ENCODE measurements at places on chromosomes 12 and 14.
A peak's percentile ranks its signal among the peaks of the same experiment; 100 is the strongest.

- peak; percentile 29 for DNase-seq
These were observed 96.1 kb downstream of the CRADD start for GRCh38 chr12:93773122-93773871.

- peak; percentile 83 for DNase-seq
These were observed 136.6 kb downstream of the MON2 start for GRCh38 chr12:62603061-62603810.

DNA sequence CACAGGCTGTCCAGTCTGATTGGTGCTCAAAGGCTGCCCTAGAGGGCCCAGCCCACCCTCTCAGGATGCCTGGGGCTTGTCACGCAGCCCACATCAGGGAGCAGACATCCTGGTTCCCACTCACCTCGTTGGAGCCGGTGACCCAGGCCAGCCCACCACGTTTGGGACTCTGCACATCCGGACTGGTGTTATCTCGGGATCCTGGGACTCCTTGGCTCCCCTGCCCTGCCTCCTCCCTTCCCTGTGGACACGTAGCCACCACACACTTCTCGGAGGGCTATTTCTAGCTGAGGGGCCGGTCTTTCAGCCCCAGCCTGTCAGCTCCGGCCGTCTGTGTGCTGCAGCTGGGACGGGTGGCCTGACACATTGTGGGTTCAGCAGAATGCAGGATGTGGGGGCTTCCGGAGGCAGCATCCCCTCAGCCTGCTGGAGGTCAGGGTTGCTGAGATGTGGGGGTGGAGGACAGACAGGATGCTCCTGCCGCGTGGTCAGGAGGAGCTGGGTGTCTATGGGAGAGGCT lies 12.8 kb upstream of the FGF23 start:
- no peak for DNase-seq

- no peak for DNase-seq
These were observed 70.0 kb upstream of the BMP4 start for GRCh38 chr14:54026671-54027070.

- no peak for DNase-seq
These were observed 359.8 kb downstream of the PCNX1 start for GRCh38 chr14:71267007-71267513.

DNA sequence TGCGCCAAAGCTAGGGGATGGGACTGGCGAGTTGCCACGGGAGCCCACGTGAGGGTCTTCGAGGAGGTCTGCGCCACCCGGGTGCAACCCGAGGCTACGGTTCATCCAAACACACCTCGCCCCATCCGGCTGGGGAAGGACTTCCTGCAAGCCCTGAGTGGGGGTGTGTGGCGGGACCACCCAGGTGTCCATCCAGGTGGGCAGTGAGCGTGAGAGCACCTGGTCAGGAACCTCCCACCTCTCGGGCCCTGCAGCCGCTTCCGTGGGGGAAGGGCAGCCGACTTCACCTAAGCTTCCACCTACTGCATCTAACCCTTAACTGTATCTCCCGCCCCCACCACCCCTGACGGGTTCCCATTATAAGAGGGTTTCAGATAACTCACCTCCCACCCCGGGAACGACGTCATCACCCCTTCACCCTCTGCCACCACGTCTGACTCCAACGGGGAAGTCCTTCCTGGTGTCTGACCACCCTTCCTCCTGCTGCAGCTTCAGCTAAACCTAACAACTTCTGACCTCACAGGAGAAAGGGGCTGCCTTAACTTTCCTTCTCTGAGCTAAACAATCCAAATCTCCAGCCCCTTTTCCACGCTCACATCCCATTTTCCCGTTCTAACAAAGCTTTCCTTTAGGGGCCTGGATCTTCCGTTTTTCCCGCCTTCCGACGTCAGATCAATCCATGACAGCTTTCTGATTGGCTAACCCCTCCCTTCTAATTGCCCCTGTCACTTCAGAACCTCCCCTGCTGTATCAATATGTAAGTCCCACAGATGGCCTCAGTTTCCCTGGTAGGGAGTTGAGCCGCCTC lies 27.4 kb upstream of the SMUG1 start:
- DNase-seq: no peak

- no peak for DNase-seq
These were observed 17.9 kb upstream of the SOS2 start for GRCh38 chr14:50249136-50249775.

DNA sequence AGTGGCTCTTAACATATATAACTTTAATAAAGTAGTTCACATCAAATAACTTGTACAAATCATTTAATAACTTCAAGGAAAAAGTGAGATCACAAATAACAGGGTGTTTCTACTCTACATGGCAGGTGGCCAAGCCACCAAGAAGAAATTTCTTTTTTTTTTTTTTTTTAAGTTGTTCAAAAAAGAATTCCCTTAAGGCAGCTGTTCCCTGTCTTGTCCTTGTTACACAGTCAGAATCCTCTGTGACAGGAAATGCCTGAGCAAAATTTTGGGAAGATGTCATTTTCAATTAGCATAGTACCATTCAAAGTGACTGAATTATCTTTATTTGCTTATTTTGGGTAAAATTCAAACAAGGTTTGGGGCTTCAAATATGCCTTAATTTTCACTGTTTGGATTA lies 79.4 kb downstream of the LIN7A start:
- no peak for DNase-seq

GRCh38 chr12:5003025-5003666 lies 40.5 kb upstream of the KCNA5 start:
- DNase-seq: peak; percentile 9

Measured in naive thymus-derived CD4-positive, alpha-beta T cell (primary cell).